Activated CD4-positive, alpha-beta T cell treated with anti-CD3 and anti-CD28 coated beads for 36 hours (primary cell): ENCODE measurements at places on chromosomes 7 and 10.

DNA sequence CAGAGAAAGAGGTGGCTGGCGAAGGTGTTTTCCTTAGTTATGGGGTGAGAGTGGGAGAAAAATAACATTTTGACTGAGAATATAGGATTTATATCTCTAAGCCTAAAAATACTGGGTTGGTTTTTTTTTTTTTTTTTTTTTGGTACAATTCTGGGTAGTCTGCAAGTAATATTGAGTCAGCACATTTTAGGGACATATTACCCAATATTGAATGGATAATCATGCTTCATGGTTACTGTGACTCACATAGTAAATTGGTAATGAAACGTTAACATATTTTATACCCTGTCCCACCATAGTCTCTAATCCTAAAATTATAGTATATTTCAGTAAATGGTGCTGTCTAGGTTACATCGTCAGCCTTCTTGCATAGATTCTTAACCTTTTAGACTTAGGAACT, 91.4 kb downstream of the TPST1 start:
- no peak for DNase-seq

- DNase-seq, result peak; percentile 31
Observed at GRCh38 chr7:24982917-24983316, 2.9 kb upstream of the OSBPL3 start.

DNA sequence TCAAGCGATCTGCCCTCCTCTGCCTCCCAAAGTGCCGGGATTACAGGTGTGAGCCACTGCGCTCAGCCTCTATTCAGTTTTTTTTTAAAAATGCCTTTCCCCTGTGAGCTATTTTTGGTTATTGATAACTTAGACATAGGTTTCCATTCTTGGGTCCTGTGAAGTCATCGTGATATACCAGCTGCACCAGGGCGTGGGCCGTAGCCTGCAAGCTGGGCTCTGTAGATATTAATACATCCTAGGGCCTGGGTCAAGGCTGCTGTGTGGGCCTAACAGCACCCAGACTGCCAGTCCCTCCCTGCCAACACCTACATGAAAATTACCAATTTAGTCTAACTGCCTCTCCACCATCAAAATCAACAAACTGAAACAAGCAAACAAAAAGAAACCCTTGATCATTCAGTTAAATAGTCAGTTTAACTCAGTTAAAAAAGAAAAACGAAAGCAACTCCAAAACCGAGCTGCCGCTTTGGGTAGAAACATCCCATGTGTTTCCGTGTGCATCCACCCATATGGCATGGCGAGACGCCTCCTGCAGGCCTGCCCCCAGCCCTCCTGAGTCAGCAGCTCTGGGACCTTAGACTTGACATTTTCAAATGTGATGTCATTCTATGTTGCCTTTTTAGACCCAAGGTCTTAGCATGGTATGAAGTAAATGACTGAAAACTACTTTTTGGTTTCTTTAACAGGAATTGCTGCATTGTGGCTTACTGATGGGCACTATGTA, 330.2 kb downstream of the GLRX3 start:
- no peak for DNase-seq

DNA sequence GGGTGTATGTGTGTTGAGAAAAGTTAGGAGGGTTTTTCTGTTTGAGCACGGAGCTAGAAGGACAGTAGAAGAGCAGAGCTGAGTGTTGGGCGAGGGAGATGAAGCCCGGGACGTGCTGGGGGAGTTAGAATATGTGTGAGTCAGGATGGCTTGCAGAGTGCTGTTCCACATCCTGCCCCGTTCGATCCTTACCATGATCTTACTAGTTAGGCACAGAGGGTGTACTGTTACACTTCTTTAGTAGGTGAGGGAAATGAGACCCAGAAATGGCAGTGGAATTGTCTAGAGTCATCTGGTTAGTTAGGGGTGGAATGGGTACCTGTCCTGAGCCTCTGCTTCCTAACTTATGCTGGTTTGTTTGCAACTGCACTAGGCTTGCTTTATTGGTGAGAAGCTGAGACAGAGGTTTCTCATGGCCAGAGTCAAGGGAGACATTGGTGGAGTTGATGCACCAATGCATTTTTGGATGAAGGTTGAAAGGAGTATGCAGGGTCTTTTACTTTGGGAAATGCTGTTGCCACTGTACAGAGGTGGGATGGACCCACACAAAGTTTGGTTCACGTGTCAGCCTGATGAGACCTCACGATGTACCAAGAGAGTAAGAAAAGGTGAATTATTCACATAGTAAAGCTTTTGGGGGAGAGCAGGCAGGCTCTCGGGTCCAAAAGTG, 42.4 kb downstream of the CCNY start:
- DNase-seq, result peak; percentile 61

- DNase-seq, result no peak
Observed at GRCh38 chr7:43229801-43230200, 117.4 kb downstream of the HECW1 start.

GRCh38 chr7:80150611-80151273, 16.1 kb downstream of the GNAI1 start:
- no peak for DNase-seq

GRCh38 chr7:140455743-140456142, 23.6 kb downstream of the MKRN1 start:
- DNase-seq, result no peak

DNA sequence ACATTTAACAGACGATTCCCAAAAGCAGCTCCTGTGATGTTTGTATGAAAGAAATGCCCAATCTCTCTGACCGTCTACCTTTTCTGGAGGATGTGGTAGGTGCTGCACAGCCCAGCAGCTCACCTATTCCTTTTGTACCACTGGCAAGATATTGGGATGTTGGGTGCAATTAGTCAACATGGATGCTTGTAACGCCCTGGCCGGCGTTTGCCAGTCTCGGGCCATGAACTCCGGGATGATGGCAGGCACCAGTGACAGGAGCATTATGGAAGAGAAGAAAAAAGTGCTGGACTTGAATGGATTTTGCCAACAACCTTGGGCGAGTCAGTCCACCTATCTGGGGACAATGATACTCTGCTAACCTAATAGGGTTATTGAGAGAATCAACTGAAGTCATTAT, 69.0 kb upstream of the ZNF438 start:
- DNase-seq, result no peak

- no peak for DNase-seq
Observed at GRCh38 chr7:123746931-123747488, 1.8 kb downstream of the WASL start.

- DNase-seq, result no peak
Observed at GRCh38 chr10:317926-318325, 182.7 kb downstream of the ZMYND11 start.

- DNase-seq, result no peak
Observed at GRCh38 chr7:5270788-5271187, 12.0 kb upstream of the SLC29A4 start.

DNA sequence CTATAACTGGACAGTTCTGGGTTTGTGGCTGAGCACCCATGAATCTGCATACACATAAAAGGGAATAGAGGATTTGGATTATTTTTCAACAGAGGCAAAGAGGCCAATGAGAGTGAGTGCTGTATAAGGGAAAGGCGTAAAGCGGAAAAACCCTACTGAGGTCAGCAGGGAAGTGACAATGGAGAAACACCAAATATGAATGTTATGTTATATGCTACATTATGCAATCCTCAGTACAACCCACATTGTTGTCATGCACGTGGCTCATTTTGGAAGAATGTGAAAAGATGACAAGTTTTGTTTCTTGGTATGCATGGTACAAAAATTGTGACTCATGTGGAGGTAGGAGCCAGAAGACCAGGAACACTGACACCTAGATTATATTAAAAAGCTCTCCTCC, 113.6 kb upstream of the AMPH start:
- peak; percentile 24 for DNase-seq

- peak; percentile 17 for DNase-seq
Observed at GRCh38 chr10:7797582-7797981, 9.6 kb downstream of the ATP5F1C start.

- no peak for DNase-seq
Observed at GRCh38 chr10:52437205-52437646, 123.1 kb downstream of the DKK1 start.

GRCh38 chr10:34080485-34081346, 734.4 kb downstream of the PARD3 start:
- no peak for DNase-seq

GRCh38 chr10:28400681-28401080, 97.8 kb upstream of the MPP7 start:
- DNase-seq, result no peak

- no peak for DNase-seq
Observed at GRCh38 chr10:100025576-100025975, 15.8 kb upstream of the DNMBP start.

- no peak for DNase-seq
Observed at GRCh38 chr10:73991203-73991883, 6.6 kb upstream of the VCL start.

DNA sequence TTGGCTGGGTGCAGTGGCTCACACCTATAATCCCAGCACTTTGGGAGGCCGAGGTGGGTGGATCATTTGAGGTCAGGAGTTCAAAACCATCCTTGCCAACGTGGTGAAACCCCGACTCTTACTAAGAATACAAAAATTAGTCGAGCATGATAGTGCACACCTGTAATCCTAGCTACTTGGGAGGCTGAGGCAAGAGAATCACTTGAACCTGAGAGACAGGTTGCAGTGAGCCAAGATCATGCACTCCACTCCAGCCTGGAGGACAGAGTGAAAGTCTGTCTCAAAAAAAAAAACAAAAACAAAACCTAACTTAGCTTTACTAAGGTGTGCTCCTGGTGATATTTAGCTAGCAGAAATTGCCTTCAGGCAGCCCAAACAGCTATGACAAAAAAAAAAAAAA, 24.3 kb upstream of the VDAC2 start:
- DNase-seq, result no peak

GRCh38 chr10:62019013-62019684, 117.7 kb downstream of the ARID5B start:
- no peak for DNase-seq
